ENCODE measurements at places on chromosomes 1 and 21. TPM values are rescaled to one million over a fixed set of nuclear protein-coding genes. Genes with fewer than 3 reads are reported as not detected.

DNA sequence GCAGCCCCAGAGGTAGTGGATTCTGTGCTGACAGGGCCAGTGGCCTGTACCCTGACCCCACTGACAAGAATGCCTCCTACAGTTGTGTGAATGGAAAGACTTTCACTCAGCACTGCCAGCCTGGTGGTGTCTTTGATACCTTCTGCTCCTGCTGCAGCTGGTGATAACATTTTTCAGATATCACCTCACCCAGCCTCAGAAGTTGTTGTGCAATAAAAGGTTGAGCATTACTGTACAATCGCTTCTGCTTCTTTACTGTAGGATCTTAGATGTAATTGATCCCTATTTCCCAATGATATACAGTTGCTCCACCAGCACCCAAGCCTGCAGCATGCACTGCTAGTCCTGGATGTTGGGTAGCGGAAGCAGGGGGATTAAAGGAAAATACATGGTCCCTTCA lies 4.8 kb upstream of the CHIA start:
- DNase-seq: no peak
- no peak overlapping the region for H3K27ac ChIP-seq
- H3K4me3 ChIP-seq: no peak overlapping the region
- H3K36me3 ChIP-seq: no peaks in the 10 kb centered on the region
- H3K4me1 ChIP-seq: no peaks in the 10 kb centered on the region
- no peaks in the 10 kb centered on the region for H3K27me3 ChIP-seq

DNA sequence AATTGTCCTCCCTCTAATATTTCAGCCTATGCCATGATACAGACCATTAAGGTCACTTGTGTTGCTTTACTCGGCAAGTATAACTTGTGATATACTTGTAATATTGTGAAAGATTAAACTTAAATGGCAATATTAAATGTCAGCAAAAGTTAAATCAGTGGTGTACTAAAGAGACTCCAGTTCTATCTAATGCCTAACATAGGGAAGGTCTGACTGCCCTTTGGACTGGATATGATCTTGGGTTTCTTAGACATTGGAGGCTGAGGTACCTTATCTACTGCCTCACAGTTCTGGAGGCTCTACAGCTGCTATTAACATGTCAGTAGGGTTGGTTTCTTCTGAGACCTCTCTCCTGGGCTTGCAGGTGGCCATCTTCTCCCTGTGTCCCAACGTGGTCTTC lies 89.9 kb downstream of the MT1HL1 start:
- H3K27ac ChIP-seq: no peak overlapping the region
- H3K4me1 ChIP-seq: no peaks in the 10 kb centered on the region
- no peak overlapping the region for H3K4me3 ChIP-seq
- H3K27me3 ChIP-seq: no peaks in the 10 kb centered on the region
- H3K36me3 ChIP-seq: peaks cover 1% of the 10 kb centered on the region

DNA sequence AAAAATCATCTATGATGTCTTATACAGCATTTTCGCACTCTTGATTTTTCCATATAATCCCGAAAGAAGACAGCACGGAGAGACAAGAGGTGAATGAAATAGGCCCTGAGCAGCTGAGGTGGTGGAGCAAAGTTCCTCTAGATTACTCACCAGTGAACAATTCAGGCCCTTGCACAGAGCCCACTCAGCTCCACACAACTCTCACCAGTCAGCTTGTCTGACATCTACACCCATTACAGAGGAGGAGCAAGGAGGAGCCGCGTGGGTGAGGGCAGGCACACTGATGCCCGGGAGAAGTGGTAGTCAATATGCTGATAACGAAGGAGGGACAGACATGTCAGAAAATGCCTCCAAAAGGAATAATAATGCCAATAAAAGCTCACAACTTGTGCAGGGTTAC lies 59.9 kb downstream of the DNM3 start:
- H3K4me1 ChIP-seq: peaks cover 10% of the 10 kb centered on the region
- no peaks in the 10 kb centered on the region for H3K36me3 ChIP-seq
- DNase-seq: no peak
- H3K4me3 ChIP-seq: no peak overlapping the region

The ADAMTS4 gene
- 56.8 TPM for total RNA-seq

DNA sequence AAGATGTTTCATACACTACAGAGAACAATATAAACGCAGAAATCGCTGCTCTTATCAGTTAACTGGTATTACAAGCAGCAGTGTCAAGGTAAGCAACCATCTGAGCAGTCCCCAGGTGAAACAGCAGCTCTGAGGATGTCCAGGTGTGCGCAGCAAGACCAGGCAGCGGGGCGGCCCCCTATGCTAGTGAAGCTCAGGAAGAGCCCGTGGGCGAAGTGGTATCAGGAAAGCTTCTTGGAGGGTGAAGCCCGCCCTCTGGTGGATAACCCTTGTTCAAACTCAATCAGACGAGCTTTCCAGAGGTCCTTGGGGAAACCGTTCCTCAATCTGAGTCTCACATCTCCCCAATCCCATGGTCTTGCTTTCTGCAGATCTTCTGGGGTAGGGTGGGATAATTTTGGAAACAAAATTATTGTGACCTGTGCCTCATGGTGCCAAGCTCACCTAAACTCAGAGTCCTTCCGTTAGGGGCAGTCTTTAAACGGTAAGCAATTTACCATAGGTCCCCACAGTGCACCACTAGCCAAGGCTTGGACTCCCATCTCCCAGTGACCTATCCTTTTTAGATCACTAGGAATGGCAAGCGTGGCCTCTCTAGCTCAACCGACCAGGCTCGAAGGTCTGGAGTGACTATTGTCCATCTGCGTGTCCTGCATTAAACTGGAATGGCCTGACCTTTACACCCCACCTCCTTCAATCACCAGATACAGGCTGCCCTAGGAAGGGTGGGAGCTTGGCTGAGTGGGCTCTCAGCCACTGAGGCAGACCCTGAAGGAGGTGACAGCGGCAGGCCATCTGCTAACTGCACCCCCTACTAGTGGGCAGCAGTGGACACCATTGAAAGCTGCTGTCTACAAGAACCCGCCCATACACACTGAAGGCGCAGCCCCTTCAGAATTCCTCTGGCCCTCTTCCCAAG lies 13.6 kb upstream of the FAM110D start:
- H3K27me3 ChIP-seq: peaks cover 7% of the 10 kb centered on the region
- DNase-seq: peak; percentile 81
- no peak overlapping the region for H3K27ac ChIP-seq

- no peak overlapping the region for H3K4me3 ChIP-seq
- H3K36me3 ChIP-seq: peaks cover 4% of the 10 kb centered on the region
- H3K4me1 ChIP-seq: no peaks in the 10 kb centered on the region
- no peak for DNase-seq
Measured at GRCh38 chr1:224831501-224831900, 98.0 kb upstream of the DNAH14 start.

- H3K27ac ChIP-seq: no peak overlapping the region
- peaks cover 11% of the 10 kb centered on the region for H3K36me3 ChIP-seq
- H3K4me1 ChIP-seq: peaks cover 13% of the 10 kb centered on the region
- H3K4me3 ChIP-seq: no peak overlapping the region
- peaks cover 4% of the 10 kb centered on the region for H3K27me3 ChIP-seq
- no peak for DNase-seq
Measured at GRCh38 chr1:94248956-94249688, 11.7 kb upstream of the ARHGAP29 start.

The ACTA1 gene
- total RNA-seq: 1.5 TPM

DNA sequence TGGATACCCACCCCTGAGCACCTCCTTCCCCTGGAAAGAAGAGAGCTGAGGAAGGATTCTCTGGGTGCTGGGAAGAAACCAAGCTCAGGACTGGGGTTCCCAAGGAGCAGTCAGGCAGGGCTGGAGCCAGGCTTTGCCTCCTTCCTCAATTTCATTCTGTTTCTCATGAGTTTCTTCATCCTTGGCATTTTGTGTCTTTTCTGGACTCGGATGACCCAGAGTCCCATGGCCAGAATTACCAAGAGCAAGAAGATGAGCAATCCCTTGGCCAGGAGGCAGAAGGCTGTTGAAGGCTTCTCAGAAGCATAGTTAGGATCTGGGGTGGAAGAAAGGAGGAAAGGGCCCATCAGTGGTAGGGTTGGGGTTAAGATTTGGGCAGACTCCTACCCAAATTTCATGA lies 2.5 kb downstream of the SLAMF9 start:
- H3K36me3 ChIP-seq: no peaks in the 10 kb centered on the region
- peaks cover 3% of the 10 kb centered on the region for H3K4me1 ChIP-seq
- no peak for DNase-seq
- no peak overlapping the region for H3K27ac ChIP-seq

The ADPRS gene
- 24.2 TPM for total RNA-seq

DNA sequence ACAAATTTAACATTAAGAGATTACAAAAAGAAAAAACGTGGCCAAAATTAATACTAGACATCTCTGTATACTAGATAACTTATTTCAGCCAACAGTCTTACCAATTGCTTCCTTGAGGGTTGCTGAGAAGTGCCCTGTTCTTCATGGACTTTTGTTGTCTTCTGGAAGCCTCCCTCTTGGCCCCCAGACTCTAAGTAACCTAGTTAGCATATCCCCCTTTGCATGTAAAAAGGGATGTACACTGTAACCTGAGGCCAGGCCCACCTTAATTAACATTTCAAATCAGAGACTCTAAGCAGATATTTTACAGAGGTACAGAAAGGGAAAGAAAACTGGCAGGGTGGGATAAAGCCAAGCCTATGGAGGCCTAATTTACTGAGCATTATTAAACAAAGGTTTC lies 1047.3 kb downstream of the ADGRL2 start:
- no peak overlapping the region for H3K27ac ChIP-seq
- H3K36me3 ChIP-seq: no peaks in the 10 kb centered on the region
- H3K27me3 ChIP-seq: no peaks in the 10 kb centered on the region
- peaks cover 3% of the 10 kb centered on the region for H3K4me1 ChIP-seq
- DNase-seq: no peak

The OR2M7 gene
- not detected for total RNA-seq

The SERTAD4 gene
- 0.72 TPM for total RNA-seq

- H3K36me3 ChIP-seq: peaks cover 3% of the 10 kb centered on the region
- no peaks in the 10 kb centered on the region for H3K27me3 ChIP-seq
- peaks cover 31% of the 10 kb centered on the region for H3K4me1 ChIP-seq
- H3K27ac ChIP-seq: peak overlapping the region; percentile 64
- DNase-seq: no peak
- no peak overlapping the region for H3K4me3 ChIP-seq
Measured at GRCh38 chr1:66399888-66400529, 133.9 kb upstream of the SGIP1 start.

- H3K4me1 ChIP-seq: peaks cover 8% of the 10 kb centered on the region
- H3K27me3 ChIP-seq: peaks cover 2% of the 10 kb centered on the region
- H3K4me3 ChIP-seq: no peak overlapping the region
Measured at GRCh38 chr1:247386217-247386616, 29.8 kb upstream of the NLRP3 start.

The KIF14 gene
- 3.8 TPM for total RNA-seq

GRCh38 chr21:16194788-16195537 lies 465.2 kb downstream of the USP25 start:
- peak overlapping the region; percentile 84 for H3K27ac ChIP-seq
- no peaks in the 10 kb centered on the region for H3K27me3 ChIP-seq
- H3K4me1 ChIP-seq: peaks cover 29% of the 10 kb centered on the region

The MOB3C gene
- 80.7 TPM for total RNA-seq

DNA sequence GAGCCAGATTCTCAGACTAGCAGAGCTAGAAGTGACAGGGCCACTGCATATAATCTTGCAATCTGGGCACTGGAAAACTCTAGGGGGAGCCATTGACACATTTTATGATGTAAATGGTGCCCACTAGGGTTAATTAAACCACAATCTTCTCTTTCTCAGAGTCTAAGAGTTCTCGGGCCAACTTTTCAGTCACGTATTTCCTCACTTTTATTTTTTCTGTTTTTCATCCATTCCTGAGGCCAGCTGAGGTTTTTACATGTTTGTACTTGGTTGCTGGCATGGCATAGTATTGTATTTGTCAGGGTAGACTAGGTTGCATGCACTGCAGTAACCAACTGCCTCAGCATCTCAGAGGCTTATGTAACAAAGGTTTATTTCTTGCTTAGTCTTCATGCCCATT lies 138.2 kb downstream of the ZNF326 start:
- no peak overlapping the region for H3K4me3 ChIP-seq
- no peak overlapping the region for H3K27ac ChIP-seq
- H3K4me1 ChIP-seq: no peaks in the 10 kb centered on the region

DNA sequence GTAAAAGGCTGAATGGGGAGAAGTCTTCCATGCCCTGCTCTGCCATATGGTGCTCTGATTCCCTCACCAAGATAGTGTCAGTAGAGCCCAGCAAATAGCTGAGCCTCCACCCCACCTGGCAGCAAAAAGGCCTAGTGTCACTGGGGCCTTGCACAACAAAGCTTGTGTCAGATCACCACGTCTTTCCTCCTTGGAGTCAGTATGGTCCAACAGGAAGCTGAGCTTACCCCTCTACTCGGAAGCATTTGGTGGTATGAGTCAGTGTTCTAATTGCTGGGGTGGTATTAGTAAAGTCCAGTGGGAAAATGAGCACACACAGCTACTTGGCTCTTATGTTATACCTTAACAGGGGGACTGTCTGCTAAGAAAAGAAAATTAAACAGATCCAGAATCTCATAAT lies 18.7 kb upstream of the RRP15 start:
- no peaks in the 10 kb centered on the region for H3K36me3 ChIP-seq
- H3K27me3 ChIP-seq: no peaks in the 10 kb centered on the region
- no peak overlapping the region for H3K27ac ChIP-seq
- DNase-seq: no peak
- H3K4me1 ChIP-seq: no peaks in the 10 kb centered on the region

DNA sequence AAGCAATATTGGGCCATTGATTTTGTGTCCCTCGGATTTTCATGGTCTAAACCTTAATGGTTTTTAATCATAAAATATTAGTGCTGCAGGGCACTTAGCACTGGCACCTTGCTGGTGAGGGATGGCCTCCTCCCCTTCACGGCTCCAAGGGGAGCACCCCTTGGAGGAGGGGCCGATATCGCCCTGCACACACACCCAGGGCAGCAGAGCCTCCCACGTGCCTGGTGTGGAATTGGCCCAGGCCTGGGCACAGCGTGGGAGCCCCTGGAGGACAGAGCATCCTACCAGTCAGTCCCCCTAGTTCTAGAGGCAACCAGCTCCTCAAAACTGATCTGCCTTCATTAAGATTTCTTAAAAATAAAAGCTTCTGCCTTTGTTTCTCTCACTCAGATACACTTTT lies 90.7 kb upstream of the CSF3R start:
- peaks cover 3% of the 10 kb centered on the region for H3K4me1 ChIP-seq
- peaks cover 3% of the 10 kb centered on the region for H3K27me3 ChIP-seq
- no peak overlapping the region for H3K27ac ChIP-seq
- DNase-seq: no peak
- no peaks in the 10 kb centered on the region for H3K36me3 ChIP-seq
- no peak overlapping the region for H3K4me3 ChIP-seq

DNA sequence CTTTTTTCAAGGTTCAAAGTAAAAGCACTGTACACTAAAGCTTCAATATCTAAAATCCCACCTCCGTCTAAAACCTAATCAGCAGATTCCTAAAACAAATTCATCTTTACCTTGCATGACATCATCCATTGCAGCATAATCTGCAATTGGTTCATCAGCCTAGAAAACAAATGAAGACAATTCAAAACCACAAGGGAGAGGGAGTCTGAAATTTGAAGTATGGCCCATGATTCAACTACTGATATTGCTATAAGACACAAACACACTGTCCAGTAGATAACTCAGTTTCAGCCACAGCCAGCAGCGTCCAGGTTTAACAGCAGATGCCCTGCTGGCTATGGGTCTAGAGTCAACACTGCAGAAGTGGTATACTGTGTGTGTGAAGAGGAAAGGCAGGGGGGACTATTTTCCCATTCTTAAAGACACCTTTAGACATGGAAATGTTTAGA lies 17.9 kb upstream of the RAP1GAP start:
- H3K27me3 ChIP-seq: no peaks in the 10 kb centered on the region
- no peak for DNase-seq
- peak overlapping the region; percentile 4 for H3K4me3 ChIP-seq
- H3K4me1 ChIP-seq: no peaks in the 10 kb centered on the region
- peaks cover 45% of the 10 kb centered on the region for H3K36me3 ChIP-seq

Measured in endothelial cell (in vitro differentiated cells).